ENCODE measurements at places on chromosomes 1 and 21.

DNA sequence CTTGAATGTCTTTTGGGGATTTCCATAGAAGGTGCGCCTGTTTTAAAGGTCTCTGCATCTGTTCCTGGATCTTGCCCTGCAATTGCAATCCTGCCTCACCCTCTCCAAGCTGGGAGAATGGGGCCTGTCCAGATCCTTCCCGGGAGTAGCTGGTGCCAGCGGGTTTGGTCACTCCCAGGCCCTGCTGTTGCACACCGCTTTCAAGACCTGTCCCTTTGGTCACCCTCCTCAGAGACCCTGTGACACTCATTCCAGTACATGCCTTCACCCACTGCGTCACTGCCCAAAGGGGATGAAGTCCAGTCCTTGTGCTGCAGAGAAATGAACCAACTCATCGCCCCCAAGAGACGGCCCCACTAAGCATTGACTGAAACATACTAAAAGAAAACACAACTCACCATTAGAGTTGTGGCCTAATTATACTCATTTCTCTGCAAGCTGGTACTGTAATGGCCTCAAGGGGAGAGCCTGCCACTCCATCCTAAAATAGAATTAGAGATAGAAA is 1.9 kb upstream of the IRF2BP2 start:
- H3K27me3 ChIP-seq: no peaks in the 10 kb centered on the region
- H3K4me3 ChIP-seq: no peak overlapping the region
- H3K36me3 ChIP-seq: no peaks in the 10 kb centered on the region
- H3K27ac ChIP-seq: peak overlapping the region; percentile 98
- peaks cover 9% of the 10 kb centered on the region for H3K4me1 ChIP-seq
- DNase-seq: no peak

DNA sequence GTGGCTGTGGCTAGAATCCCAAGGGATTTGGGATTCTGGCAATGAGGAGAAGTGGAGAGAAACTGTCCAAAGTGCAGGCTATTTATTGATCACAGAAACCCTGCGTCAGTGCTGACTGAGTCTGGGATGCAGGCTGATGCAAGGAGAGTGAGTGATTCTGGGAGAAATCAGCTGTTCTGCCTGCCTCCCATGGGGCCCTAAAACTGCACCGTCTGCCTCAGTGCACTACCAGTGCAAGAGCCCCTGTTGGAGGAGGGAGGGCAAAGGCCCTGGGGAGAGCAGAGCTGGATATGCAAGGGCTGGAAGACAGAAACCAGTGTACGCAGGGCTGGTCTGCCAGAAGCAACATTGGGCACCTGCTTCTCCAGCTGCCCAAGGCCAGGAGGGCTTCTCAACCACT is 42.6 kb downstream of the C1orf198 start:
- DNase-seq: no peak
- no peaks in the 10 kb centered on the region for H3K4me1 ChIP-seq
- H3K27me3 ChIP-seq: no peaks in the 10 kb centered on the region
- no peaks in the 10 kb centered on the region for H3K36me3 ChIP-seq
- no peak overlapping the region for H3K27ac ChIP-seq

DNA sequence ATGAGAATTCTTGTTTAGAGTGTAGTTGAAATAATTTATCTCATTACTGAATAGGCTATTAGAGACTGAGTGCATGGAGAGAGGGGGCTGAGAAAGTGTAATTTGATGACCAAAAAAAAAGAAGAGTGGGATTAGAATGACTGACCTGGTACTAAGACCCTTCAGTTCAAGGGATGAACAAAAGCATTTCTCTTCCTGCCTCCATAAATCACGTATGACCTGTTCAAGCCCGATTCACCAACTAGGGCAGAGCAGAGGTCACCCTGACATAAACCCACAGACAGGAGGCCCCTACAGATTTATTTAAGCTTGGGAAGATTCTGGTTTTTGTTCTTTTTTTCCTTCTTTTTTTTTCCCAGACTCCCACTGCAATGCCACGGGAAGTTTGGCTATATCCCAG is 123.7 kb upstream of the COP1 start:
- no peaks in the 10 kb centered on the region for H3K27me3 ChIP-seq
- H3K36me3 ChIP-seq: no peaks in the 10 kb centered on the region
- no peak overlapping the region for H3K4me3 ChIP-seq
- no peak overlapping the region for H3K27ac ChIP-seq

GRCh38 chr1:23545851-23546250 is 13.4 kb downstream of the ID3 start:
- no peak for DNase-seq
- no peaks in the 10 kb centered on the region for H3K36me3 ChIP-seq
- H3K4me3 ChIP-seq: no peak overlapping the region
- H3K27ac ChIP-seq: no peak overlapping the region

GRCh38 chr1:160101037-160101716 is 2.8 kb upstream of the IGSF8 start:
- H3K4me3 ChIP-seq: no peak overlapping the region
- peak; percentile 61 for DNase-seq
- H3K27me3 ChIP-seq: no peaks in the 10 kb centered on the region
- no peaks in the 10 kb centered on the region for H3K36me3 ChIP-seq
- peak overlapping the region; percentile 67 for H3K27ac ChIP-seq
- peaks cover 12% of the 10 kb centered on the region for H3K4me1 ChIP-seq

- DNase-seq: no peak
- no peak overlapping the region for H3K27ac ChIP-seq
- H3K4me3 ChIP-seq: no peak overlapping the region
- no peaks in the 10 kb centered on the region for H3K27me3 ChIP-seq
- no peaks in the 10 kb centered on the region for H3K36me3 ChIP-seq
- no peaks in the 10 kb centered on the region for H3K4me1 ChIP-seq
These were observed 7.9 kb downstream of the SLAMF1 start for GRCh38 chr1:160638926-160639325.

- no peaks in the 10 kb centered on the region for H3K36me3 ChIP-seq
- H3K4me3 ChIP-seq: no peak overlapping the region
- H3K27me3 ChIP-seq: no peaks in the 10 kb centered on the region
- no peak for DNase-seq
These were observed 9.1 kb upstream of the PCNX2 start for GRCh38 chr1:233304489-233305102.

DNA sequence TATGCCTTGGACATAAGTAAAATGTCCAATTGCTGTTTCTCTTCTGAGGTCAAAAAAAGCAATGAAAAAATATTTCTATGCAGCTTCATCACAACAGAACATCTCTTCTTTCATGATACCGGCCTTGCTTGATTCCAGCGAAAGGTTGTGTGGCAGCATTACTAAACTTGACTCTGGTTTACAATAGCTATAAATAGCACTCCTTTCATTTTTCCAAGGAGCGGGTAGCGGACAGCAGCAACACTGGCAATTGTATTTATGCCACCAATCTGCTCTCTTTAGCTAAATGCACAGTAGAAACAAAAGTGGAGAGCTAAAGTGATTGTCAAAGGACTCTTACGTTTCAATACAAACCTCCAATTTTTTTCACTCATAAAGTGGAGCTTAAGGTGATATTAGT is 7.5 kb upstream of the DAB1 start:
- no peaks in the 10 kb centered on the region for H3K27me3 ChIP-seq
- H3K4me1 ChIP-seq: no peaks in the 10 kb centered on the region
- no peak overlapping the region for H3K27ac ChIP-seq
- no peak overlapping the region for H3K4me3 ChIP-seq
- no peaks in the 10 kb centered on the region for H3K36me3 ChIP-seq

DNA sequence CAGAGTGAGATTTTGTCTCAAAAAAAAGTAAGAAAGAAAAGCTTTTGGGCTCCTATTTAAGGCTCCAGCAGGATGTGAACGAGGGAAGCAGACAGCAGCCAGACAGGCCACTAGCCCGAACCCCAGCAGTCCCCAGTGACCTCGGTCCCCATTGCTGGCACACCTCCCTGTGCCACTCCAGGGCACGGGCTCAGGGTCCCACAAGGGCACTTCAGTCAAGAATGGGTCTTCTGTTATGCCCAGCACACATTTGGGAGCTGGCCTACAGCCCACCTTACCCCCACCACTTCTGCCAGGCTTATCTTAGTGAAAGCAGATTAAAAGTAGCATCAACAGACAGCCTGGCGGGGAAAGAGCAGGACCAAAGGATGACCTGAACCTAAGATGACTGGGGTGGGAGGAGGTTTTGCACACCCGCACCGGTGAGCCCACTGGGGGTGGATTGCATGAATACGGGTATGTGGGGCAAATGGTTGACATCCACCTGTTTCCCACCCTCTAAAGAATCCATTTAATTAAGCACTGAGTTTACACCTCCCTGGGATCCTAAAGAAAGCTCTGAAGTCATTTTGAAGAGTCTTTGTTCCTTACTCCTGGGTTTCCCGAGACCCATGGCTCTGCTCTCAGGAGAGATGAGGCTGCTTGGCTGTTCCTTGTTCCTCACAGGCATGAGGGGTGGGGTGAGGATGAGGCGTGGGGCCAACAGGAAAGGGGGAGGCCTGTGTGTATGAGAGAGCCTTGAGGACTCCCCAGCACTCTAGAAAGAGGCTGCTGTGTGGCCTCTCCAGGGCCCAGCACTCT is 4.7 kb downstream of the CHI3L1 start:
- no peak overlapping the region for H3K27ac ChIP-seq
- no peaks in the 10 kb centered on the region for H3K4me1 ChIP-seq
- no peaks in the 10 kb centered on the region for H3K36me3 ChIP-seq
- no peak overlapping the region for H3K4me3 ChIP-seq
- H3K27me3 ChIP-seq: no peaks in the 10 kb centered on the region

DNA sequence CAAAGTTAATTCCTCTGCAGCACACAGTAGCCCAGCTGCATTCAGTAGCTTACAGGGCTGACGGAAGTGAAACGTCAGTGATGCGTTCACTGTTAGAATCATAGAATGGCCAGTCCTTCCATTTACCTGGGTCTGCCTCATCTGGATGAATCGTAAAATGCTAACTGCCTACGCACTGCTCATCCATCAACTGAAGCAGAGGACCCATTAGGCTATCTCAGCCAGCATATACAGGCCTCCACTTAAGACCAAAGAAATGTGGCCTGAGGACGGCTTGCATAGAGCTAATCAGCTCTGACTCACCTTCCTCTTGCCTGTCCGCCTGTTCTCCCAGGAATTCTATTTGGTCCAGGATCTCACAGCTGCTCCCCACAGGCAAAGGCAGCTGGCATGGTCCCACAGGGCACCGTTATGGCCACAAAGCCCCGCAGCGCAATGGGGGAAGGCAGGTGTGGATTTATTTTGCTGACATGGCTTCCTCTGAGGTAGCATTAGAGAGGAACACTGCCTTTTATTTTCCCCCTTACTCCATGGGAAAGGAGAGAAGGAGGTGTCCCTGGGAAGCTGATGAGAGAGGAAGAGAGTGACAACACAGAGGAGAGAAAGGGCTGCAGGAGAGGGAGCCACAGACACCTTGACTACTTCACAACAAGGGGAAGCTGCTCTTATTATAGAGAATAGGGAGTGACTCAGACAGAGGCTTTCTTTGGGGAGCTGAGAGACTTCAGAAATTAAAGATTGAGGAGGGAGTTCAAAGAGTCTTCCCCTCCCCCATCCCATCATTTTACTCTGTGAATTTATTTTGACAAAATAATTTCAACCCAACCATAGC is 177.6 kb downstream of the HHIPL2 start:
- H3K4me3 ChIP-seq: no peak overlapping the region
- H3K27me3 ChIP-seq: no peaks in the 10 kb centered on the region
- H3K27ac ChIP-seq: no peak overlapping the region
- DNase-seq: no peak

- no peaks in the 10 kb centered on the region for H3K4me1 ChIP-seq
- DNase-seq: no peak
- H3K36me3 ChIP-seq: no peaks in the 10 kb centered on the region
- H3K27ac ChIP-seq: no peak overlapping the region
- no peak overlapping the region for H3K4me3 ChIP-seq
- no peaks in the 10 kb centered on the region for H3K27me3 ChIP-seq
These were observed 330.9 kb downstream of the S1PR1 start for GRCh38 chr1:101567582-101568189.

DNA sequence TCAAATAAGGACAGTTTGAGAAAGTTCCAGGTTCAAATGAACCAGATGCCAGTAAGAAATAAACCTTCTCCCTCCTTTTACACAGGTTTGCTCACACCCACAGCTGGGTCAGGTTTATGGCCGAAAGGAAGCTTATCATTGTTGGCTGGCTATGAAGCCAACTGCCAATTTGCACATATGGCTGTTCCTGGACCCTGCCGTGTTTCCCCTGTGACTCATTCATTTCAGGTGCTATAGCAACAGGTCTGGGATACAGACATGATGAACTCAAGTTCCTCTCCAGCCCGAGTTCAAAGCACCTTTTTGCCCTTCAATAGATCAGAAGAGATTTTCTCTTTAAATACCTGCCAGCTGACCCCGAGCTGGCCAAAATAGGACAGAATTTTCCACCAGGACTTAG is 134.4 kb upstream of the SMYD2 start:
- no peaks in the 10 kb centered on the region for H3K36me3 ChIP-seq
- no peaks in the 10 kb centered on the region for H3K27me3 ChIP-seq
- DNase-seq: no peak
- no peaks in the 10 kb centered on the region for H3K4me1 ChIP-seq
- H3K27ac ChIP-seq: no peak overlapping the region

DNA sequence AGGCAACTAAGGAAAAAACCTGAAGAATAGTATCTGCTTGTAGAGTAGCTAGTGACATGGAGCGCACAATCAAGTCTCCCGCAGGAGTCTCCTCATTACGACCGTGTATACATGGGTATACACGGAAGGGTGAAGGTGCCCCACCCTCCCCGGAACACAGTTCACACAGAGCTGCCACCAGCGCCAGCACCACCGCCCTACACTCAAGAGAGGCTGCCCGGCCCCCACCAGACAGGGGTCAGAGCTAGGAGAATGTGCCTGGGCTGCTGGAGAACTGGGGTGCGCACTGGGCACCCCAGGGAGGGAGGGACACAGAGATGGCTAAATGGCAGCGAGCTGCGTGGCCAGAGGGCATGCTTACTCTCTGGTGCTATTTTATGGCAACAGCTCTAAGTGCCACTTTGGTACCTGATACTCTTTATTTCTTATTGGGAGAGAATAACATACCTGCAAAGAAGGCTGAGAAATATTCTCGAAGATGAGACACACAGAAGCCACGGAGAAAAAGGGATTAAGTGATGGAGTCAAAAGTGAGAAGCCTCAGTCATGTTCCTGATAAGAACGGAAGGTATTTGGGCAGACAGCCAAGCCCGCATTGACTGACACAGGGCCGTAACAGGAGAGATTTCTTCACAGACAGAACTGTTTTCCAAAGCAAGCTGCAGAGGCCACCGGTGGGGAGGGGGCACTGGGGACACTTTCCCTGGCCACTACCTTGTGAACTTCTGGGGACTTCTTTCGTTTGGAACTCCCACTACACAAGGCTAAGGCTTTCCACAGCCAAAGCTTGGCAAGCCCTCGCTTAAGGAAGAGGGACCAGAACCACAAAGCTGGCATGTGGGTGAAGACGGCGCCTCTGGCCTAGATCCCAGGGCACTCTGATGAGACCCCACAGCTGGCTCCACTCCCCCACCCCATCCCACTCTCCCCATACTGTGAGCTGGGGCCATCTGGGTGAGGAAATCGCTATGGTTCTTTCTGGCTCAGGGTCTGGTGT is 108.0 kb downstream of the PGBD5 start:
- no peak for DNase-seq
- no peaks in the 10 kb centered on the region for H3K4me1 ChIP-seq
- H3K27me3 ChIP-seq: no peaks in the 10 kb centered on the region
- H3K27ac ChIP-seq: no peak overlapping the region
- H3K4me3 ChIP-seq: no peak overlapping the region
